ENCODE measurements at places on chromosomes 7 and 10. TPM values are rescaled to one million over a fixed set of nuclear protein-coding genes. Genes with fewer than 3 reads are reported as not detected.

GRCh38 chr7:42222125-42222524 is 14.9 kb downstream of the GLI3 start:
- ATAC-seq: no peak

OR9A2 gene
- not detected for total RNA-seq

TEX47 gene
- total RNA-seq: not detected

GRCh38 chr10:120977897-120978296 is 126.7 kb downstream of the WDR11 start:
- no peak for ATAC-seq

GRCh38 chr7:40694991-40695390 is 560.2 kb downstream of the SUGCT start:
- no peak for ATAC-seq

- no peak for ATAC-seq
Observed at GRCh38 chr7:81110673-81111072, 191.8 kb upstream of the SEMA3C start.

DNA sequence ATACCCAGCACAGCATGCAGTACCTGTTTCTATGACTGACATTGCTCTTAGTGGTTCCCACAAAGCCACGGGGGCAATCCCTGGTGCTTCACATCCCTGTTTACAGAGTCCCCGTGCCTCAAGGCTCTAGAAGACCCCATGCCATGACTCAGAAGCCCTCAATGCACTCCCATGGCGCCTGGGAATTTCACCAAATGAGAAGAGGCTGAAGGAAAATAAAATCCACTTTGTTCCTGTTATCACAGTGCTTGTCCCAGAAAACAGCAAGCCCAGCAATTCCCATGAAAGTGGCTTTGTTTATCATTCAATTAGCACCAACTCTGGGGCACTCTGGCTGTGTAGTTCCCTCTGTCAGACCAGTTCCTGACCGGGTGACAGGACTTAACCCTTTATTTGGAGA is 268.3 kb downstream of the TNS3 start:
- ATAC-seq: no peak

- no peak for ATAC-seq
Observed at GRCh38 chr7:132087421-132087820, 488.8 kb downstream of the PLXNA4 start.

DNA sequence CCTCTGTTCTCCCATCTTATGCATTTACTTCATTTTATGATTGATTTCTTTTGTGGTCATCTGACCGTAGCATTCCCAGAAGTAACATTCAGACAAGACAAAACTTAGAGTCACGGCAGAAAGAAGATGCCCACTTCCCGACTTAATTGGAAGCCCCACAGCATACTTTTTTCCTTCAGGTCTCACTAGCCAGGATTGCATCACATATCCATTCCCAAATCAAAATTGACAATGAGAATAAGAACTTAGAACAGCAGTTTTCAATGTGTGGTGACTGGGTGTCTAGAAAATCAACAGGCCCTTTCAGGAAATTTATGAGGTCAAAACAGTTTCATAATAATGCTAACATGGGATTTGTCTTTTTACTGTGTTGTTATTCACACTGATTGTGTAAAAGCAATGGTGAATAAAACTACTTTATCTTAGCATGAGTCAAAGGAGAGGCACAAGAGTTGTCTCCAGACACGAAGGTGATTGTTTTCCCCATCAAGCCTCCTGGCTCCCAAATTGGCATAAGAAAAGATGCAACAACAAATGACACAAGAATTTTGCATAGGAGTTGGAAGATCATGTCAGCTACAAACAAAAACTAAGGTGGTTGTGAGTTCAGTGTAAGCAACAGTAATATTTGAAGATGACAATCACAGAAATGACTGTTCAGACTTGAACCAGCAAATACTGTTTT is 493.9 kb downstream of the HTR7 start:
- no peak for ATAC-seq

DNA sequence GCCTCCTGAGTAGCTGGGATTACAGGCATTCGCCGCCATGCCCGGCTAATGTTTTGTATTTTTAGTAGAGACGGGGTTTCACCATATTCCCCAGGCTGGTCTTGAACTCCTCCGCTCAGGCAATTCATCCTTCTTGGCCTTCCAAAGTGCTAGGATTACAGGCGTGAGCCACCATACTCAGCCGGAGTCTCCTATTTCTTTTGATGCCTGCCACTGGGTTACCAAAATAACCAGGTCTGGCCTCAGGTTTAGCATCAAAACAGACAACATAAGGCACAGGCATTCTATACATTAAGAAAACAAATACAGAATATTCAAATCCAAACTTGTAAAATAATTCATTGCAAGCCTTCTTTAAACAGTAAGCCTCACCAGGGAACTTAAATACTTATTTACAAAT is 289.8 kb upstream of the IMMP2L start:
- no peak for ATAC-seq

- no peak for ATAC-seq
Observed at GRCh38 chr7:99042957-99043356, 101.0 kb downstream of the SMURF1 start.

GRCh38 chr10:12938271-12938670 is 63.2 kb downstream of the CCDC3 start:
- ATAC-seq: peak; percentile 15

ANKRD2 gene
- 0.56 TPM for total RNA-seq

- ATAC-seq: peak; percentile 47
Observed at GRCh38 chr10:114100848-114101741, 57.4 kb downstream of the ADRB1 start.

GRCh38 chr7:112336936-112337576 is 113.2 kb upstream of the IFRD1 start:
- ATAC-seq: no peak

GRCh38 chr7:90923541-90923997 is 327.4 kb downstream of the CDK14 start:
- no peak for ATAC-seq

SPRN gene
- total RNA-seq: 0.12 TPM

DNA sequence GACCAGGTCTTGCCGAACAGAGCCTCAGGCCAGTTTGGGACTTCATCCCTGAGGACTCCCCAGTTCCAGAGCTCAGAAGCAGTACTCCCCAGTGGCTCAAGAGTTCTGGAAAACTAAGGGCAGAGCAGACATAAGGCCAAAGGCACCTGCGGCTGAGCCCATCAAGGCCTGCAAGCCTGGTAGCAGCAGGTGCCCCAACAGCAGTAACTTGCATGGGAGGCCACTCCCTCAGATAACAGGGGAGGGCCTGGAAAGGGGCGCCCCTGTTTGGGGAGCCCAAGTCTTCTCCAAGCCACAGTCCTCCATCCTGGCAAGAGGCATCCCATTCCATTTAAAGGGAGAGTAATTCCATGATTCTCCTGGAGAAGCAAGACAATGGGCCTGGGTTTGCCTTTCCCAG is 13.0 kb downstream of the POLL start:
- no peak for ATAC-seq

DNA sequence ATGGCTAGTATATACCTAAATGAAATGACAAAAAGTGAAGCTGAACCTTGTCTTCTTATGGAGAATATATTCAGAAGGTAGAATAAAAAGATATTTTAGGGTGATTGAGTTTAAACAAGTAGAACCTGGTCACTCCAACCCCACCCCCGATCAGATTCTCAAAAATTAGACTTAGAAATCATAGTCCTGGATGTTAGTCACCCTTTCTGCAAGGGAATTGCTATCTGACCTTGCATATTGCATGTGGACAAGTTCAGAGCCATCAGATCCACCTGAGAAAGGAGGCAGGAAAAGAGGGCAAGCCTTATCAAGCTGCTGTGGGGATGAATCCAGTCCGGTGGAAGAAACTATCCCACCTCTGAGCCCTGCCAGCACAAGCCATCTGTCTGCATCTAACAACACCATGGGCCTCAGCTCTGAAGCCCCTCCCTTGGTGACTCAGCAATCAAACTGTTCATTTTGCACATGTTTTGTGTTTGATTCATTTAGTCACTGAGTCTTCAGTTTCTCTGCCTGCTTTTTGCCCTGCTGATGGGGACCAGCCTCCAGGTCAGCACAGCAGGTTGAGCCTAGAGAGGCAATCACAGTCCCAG is 727.3 kb downstream of the AUTS2 start:
- ATAC-seq: no peak

CAMK2B gene
- total RNA-seq: 1.1 TPM

TAS2R4 gene
- 0.56 TPM for total RNA-seq

- no peak for ATAC-seq
Observed at GRCh38 chr10:111199587-111199986, 122.8 kb downstream of the ADRA2A start.

DNA sequence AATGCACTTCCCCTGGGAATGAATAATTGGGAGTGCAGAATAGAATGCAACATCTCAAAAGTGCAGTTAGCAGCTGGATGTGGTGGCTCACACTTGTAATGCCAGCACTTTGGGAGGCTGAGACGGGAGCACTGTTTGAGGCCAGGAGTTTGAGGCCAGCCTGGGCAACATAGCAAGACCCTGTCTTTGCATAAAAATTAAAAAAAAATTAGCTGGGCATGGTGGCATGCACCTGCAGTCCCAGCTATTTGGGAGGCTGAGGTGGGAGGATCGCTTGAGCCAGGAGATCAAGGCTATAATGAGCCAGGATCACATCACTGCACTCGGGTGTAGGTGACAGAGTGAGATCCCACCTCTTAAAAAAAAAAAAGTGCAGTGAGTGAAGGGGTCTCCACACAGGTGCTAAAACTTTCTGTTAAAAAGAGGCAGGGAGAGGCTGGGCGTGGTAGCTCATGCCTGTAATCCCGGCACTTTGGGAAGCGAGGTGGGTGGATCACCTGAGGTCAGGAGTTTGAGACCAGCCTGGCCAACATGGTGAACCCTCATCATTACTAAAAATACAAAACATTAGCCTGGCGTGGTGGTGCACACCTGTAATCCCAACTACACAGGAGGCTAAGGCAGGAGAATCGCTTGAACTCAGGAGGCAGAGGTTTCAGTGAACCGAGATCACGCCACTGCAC is 13.5 kb upstream of the ZMIZ1 start:
- no peak for ATAC-seq

DNA sequence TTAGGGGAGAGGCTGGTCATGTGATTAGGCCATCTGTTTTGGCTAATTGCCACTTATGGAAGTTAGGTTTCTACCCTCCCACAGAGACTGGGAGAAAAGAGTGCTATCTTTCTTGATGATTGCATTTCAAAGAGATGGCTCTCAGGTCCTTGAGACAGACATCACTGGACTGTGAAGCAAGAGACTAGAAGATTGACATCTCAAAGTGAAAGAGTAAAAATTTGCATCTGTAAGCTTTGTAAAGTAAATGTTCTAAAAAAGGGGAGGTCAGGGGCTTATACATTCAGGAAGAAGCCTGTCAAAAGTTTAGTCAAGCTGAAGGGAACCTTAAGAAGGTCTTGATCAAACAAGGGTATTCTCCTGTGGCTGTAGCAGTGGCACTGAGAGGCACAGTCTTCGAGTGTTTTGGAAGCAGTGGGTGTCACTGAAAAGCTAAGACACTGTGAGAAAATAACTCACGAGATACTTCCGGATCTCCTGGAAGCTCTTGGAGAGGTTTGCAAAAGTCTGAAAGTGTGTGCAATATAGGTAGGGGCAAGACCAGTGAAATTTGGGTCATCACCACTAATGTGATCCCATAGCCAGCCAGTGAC is 342.1 kb downstream of the PHF14 start:
- ATAC-seq: no peak

- no peak for ATAC-seq
Observed at GRCh38 chr7:74318043-74318442, 28.8 kb downstream of the CLIP2 start.

DNA sequence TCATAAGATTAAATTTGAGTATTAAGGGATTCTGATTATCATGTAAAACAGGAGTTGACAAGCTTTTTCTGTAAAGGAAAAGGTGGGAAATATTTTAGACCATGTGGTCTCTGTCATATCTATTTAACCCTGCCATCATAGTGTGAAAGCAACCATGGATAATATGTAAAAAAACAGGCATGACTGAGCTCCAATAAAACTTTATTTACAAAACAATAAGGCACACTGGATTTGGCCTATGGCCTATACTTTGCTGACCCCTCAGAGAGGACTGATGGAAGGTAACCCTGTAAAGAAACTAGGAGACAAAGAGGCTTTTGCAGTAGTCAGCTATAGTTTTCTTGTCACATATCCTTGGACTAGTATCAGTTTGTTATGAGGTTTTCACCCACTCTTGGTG is 130.5 kb upstream of the CDK13 start:
- no peak for ATAC-seq

DNA sequence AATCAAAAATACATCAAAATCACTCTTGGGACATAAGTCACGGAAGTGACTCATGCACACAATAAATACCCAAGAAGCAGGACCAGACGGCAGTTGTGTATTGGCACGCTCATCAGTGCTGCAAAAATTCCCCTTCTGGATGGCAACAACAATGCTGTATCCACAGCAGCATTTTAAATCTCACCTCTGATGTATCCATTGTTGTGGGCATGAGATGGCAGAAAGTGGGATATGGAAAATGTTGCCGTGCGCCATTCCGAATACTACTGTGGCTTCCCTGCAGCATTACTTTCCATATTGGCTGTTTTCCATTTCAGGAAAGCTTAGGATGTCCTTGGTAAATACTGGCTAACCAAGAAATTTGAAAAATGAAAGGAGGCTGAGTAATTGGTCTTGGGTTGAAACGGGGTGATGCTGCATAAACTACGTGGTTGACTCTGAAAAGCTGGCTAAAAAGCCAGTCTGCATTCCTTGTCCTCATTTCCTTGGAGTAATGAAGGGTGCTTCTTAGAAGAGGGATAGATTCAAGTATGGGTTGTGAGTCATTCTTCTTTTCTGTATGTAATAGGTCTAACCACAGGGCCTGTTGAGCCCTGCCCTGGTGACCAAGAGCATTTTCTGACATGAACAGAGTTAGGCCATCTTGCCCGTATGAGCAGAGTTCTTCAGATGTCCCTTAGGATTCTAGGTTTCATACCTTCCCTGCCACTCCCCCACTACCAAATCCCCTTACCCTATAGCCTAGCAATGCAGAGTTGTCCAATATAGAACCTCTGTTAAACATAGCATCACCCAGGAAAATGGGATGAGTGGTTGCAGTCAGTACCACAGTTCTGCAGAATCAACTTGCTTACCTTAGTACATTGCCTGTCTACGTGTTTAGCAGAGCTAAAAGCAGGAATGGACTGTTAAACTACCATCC is 36.3 kb upstream of the TOMM7 start:
- ATAC-seq: peak; percentile 87
